ENCODE measurements at places on chromosomes 6 and 20.

DNA sequence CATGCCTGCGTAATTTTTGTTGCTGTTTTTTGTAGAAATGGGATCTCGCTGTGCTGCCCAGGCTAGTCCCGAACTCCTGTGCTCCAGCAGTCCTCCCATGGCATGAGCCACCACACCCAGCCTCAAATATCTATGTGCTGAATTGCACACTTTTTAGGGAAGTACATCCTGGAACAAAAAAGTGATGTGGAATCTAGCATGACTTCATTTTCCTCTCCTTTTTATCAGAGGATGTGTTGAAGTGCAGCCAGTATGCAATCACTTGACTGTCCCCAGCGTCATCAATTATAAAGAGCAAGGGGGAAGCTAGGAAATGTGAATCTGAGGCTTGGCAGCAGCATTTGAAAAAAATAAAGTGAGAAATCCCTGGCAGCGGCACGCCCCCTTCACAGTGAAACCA lies 6.4 kb upstream of the EXOC2 start:
- DNase-seq: no peak

- DNase-seq: peak; percentile 91
Measured at GRCh38 chr6:27873021-27873940, 38.9 kb downstream of the OR2B2 start.

DNA sequence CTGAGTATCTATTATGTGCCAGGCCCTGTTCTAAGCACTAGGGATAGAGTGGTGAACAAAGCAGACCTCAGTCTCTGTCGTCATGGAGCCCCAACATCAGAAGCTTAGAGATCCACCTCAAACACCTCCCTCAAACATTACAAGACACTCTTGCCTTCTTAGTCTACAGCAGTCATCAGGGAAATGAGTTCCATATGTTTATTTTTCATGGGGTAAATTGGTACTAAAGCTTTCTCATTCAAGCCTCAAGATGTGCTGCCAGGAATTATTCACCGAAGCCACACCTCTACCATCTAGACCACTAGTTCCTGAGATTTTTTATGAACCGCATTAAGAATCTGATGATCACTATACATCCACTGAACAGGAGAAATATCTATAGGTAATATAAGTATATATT lies 59.0 kb upstream of the TFB1M start:
- no peak for DNase-seq

DNA sequence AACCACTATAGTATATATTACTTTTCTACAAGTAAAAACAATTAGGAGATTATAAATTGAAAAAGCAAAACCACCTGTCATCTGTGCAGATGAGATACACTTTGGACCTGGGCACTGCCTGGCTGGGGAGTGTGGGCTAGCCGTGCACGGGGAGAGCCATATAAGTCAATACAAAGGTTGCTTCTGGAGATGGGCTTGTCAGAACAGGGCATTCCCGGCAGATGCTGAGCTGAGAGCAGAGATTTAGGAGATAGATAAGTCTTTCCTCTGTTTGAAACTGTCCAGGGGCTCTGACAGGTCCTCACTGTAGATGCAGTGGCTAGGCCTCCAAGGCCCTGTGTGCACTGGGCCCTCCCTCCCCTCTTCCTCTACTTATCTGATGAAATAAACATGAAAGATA lies 34.5 kb downstream of the CD164 start:
- DNase-seq: no peak

GRCh38 chr20:35767683-35768481 lies 3.9 kb upstream of the PHF20 start:
- peak; percentile 76 for DNase-seq

GRCh38 chr6:105321207-105321606 lies 81.7 kb downstream of the PREP start:
- DNase-seq: no peak

- peak; percentile 36 for DNase-seq
Measured at GRCh38 chr6:125316621-125317020, 14.9 kb upstream of the HDDC2 start.

GRCh38 chr6:49300443-49300842 lies 162.6 kb downstream of the MMUT start:
- no peak for DNase-seq

DNA sequence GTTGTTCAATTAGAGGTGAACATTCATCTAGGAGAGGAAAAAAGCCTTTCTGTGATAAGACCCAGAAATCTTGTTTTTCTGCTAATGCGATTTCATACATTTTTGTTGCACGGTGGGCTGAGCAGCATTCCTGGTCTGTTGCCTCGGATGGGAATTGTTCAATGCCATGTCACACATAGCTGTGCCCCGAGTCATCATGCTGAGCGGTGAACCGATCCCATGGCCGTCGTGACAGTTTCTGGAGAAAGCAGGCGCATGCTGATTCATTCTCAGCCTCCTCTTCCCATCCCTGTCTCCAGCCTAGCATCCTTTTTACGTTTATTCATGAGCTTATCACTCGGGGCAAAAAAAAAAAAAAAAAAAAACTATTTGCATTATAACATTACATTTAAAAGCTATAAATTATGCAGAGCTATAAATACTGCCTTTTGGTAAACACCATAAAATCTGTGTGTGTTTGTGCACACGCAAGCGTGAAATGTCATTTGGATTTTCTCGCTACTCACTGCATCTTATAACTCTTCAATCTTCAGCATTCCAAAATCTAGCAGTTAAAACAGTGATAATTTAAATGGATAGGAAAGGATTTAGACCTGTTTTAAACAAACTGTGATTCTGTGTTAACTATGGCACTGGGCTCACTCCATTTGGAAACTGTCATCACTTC lies 58.9 kb upstream of the IFNGR1 start:
- DNase-seq: no peak

- DNase-seq: no peak
Measured at GRCh38 chr6:72275888-72276287, 346.0 kb upstream of the KCNQ5 start.

DNA sequence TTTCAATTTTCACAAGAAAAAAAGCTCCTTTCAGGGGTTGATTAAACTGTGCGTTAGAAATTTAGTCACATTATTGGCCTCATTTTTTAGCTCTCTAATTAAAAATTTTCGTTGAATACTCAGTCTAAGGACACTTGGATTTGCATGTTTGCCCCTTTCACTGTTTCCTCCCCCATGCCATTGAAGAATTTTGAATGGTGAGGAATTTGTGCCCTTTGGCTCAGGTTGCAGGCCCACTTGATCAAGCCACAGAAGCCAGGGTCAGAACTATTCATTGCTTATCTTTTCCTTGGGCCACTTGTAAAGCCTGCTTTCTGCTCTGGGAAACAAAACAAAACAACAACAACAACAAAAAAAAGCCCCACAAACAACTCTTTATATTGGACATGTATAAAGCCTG lies 12.2 kb downstream of the LIN28B start:
- DNase-seq: no peak

DNA sequence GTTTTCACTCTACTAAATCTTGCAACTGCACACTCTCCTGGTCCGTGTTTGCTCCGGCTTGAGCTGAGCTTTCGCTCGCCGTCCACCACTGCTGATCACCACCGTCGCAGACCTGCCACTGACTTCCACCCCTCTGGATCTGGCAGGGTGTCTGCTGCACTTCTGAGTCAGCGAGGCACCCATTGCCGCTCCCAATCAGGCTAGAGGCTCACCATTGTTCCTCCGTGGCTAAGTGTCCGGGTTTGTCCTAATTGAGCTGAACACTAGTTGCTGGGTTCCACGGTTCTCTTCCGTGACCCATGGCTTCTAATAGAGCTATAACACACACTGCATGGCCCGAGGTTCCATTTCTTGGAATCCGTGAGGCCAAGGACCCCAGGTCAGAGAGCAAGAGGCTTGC lies 98.6 kb upstream of the GPR6 start:
- DNase-seq: no peak

DNA sequence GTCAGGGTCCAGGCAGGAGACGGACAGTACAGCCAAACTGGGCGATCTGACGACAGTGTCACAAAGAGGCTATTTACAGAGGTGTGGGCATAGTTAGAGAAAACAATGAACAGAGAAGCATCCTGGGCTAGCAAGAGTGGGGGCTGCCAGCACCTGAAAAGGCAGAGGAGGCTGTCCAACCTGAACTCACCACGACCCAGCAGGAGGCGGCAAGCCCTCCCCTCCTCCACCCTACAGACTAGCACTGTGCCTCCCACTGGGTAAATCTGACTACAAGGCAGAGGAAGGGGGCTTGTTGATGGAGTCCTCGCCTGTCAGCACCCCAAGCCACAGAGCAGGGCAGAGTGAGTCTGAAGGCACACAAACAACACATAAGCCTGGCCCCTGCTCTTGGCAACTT lies 52.8 kb upstream of the CDYL start:
- DNase-seq: no peak

GRCh38 chr20:46202766-46203509 lies 84.8 kb downstream of the CD40 start:
- peak; percentile 62 for DNase-seq

- DNase-seq: no peak
Measured at GRCh38 chr6:52375780-52376556, 14.0 kb downstream of the PAQR8 start.

DNA sequence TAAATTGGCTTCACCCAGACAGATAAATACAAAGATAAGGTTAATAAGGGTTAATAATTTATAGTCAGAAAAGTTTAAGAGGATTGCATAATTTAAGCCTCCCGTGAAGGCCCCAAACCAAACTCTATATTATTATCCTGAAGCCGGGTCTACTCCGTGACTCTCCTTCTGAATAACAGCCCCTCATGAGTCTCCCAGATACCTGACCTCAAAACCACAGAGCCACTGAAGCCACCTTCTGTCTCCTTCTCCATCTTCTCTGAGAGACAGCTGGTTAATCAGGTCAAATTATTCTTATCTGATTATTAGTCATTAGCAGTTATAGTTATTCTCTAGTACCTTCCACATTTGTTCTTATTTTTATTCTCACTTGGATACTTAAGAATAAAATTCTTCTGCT lies 569.2 kb upstream of the AGPAT4 start:
- no peak for DNase-seq

DNA sequence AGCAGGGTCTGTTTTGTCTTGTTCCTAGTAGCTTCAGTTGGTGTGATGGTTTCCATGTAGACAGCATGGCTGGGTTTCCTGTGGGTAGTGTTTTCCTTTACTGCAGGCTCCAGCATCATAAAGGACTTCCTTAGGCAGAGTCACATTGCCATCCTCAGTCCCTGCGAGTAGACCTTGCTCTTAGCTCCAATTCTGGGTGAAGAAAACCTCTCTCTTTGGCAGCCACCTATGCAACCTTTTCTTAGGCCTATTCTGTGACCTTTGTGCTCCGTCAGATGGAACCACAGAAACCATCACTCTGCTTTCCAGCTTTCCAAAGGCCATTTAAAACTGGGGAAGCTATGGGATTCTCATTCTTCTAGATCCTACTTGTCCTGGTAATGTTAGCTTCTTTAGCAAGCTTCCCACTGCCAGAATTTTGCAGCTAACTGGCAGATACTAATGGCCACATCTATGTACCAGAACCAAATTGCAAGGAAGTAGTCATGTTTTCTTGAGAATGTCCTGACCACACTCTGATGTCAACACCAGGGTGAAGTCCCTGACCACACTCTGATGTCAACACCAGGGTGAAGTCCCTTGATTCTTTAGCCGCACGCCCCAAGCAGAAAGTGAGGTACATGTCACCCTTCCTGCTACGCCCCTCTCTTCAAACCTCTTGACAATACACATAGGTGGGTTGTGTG lies 646.6 kb upstream of the HS3ST5 start:
- no peak for DNase-seq

DNA sequence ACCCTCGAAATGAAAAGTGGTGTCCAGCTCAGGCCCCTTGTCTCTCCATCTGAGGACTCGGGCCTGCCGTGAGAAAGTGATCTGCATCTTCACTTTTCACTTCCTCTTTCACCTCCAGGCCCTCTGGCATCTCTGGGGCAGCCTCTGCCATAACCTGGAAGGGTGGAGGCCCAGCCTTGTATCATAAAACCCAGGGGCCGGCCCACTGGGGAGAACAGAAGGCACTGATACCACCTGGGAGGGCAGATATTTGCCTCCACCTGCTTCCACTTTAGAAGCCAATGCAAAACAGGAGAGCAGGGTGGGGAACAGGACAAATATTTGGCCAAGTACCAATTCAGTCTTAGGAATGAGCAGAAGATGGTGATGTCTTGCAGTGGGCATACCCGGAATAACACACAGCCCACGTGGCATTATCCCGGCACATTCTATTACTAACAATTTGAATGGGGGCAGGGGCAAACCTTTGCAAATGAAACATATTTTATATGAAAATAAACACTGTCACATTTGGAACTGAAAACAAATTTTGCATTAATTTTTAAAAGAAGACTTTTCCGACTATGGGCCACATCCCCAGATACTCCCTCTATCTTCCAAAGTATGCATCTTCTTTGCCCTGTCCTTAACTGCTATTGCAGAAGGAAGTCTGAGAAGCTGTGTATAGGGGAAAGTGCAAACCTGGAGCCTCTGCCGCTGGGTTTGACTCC lies 69.2 kb upstream of the TBC1D7 start:
- DNase-seq: no peak

GRCh38 chr6:46422619-46423018 lies 68.6 kb downstream of the RCAN2 start:
- DNase-seq: no peak

DNA sequence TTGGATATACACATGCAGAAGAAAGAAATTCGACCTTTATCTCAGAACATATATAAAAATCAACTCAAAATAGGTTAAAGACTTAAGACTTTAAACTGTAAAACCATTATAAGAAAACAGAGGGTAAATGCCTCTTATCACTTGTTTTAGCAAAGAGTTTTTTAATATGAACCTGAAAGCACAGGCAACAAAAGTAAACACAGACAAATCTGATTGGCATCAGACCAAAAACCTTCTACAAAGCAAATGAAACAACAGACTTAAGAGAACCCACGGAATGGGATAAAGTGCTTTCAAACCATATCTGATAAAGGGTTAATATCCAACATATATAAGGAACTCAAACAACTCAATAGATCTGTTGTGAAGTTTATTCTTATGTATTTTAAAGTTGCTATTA lies 309.9 kb upstream of the OPRM1 start:
- no peak for DNase-seq

DNA sequence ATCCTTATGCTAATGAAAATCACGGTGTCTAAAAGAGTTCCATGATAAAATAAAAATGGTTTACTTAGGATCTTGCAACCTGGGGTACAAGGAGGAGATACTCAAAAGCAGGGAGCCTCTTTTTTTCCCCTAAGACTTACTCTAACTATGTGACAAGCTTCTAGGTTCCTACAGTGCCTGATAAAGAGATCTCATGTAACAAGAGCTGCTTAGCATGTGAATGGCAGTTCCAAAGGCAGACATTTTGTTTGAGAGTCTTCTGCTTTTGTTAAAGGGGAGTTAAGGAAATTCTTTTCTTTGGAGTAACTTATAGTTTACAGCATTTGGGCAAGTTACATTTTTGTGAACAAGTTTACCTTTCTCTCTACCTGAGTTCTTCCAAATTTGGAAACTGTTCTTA lies 945.8 kb upstream of the ADGRB3 start:
- no peak for DNase-seq

GRCh38 chr6:37029249-37029971 lies 24.0 kb downstream of the FGD2 start:
- DNase-seq: peak; percentile 71

GRCh38 chr6:161064915-161065314 lies 73.3 kb downstream of the MAP3K4 start:
- no peak for DNase-seq

- DNase-seq: no peak
Measured at GRCh38 chr6:137625808-137626207, 131.6 kb upstream of the OLIG3 start.

- no peak for DNase-seq
Measured at GRCh38 chr6:155498370-155498769, 42.7 kb upstream of the NOX3 start.

Measured in femur (tissue), 1 donor.